ENCODE measurements at places on chromosomes 3 and 15.

- no peak for DNase-seq
Observed at GRCh38 chr3:30988769-30989168, 94.3 kb upstream of the GADL1 start.

DNA sequence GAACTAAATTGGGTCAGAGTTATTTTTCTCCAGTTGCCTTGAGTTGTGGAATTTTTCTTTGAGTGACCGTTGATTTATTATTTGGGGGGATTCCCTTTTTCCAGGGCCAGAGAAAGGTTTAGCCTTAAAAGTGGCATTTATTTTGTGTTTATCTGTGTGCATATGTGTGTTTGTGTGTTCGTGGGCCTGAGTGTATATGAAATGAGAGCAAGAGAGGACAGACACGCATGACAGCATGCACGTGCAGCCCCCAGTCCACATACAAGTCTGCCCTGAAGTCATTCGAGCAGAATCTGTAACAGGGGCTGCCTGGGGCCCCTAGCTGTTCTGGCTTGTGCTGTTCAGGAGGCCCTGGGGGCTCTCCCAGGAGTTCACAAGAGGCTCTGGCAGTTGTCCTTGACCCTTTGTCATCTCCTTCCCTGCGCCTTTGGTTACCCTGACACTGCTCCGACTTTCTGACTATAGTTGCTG is 18.3 kb upstream of the TRAK1 start:
- no peak for DNase-seq

DNA sequence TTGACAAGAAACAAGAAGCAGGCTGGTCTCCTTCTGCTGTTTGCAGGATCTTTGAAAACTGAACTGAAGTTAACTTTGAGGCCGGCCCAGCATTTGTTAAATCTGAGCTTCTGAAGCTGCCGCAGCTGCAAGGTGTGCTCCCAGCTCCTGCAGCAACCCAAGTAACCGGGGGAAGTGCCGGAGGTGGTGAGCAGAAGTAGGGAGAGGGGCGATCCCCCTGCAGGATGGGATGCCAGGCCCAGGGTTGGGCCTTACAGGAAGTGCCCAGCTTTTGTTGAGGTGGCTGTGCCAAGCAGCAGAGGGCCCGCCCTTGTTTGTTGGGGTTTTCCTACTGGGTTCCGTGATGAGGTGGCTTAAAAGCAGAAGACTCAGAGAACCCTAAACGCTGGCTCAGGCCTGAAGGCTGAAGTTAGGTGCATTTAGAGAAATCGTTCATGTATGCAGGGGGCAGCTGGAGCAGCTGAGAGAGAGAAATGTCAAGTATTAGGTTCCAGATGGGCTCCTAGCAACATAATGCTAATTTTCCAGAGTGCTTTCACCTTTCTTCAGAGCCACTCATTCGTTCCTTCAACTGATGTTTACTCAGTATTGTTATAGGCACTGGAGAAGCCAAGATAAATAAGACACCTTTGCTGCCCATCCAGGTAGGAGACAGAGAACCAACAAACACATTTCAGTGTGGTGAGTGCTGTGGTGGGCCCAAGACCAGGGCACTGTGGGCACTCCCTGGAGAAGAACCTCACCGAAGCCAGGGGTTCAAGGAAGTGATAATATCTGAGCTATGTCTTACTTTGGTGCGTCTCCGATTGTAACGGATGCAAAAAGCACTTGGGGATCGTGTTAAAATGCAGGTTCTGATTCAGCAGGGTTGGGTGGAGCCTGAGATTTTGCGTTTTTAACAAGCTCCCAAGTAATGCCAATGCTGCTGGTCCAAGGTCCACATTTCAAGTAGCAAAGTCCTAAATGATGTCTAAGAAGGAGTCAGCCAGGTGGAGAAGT is 42.2 kb upstream of the PLCL2 start:
- DNase-seq: peak; percentile 18

DNA sequence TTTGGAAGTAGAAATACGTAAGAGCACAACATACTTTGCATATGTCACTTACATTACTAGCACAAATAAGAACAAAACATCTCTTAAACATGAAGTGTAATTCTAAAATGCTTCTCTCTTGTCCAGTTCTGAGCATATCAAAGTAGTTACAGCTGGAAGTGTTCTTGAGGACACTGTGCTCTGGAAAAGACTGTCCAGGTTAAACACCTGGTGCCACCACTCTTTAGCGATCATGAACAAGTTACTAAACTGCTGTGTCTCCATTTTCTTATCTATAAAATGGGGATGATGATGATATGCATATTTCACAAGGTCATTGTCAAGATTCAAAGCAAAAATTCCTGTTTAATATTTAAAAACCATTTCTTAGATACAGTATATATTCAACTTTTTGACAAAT is 790 bp downstream of the STRIT1 start:
- DNase-seq: no peak

DNA sequence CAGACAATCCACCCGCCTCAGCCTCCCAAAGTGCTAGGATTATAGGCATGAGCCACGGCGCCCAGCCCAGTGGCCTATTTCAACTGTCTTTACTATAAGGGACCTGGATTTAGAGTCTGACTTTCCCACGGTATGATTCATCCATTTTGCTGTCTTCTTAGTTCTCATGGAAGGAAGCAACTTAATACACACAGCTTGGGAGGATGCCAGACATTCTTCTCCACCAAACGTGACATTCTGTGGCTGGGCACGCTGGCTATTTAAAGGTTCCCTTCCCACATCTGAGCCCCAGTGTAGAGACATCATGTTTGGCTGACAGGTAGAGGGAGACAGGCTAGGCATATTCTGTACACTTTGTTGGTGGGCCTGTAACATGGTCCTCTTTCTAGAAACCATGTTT is 26.2 kb downstream of the FAM43A start:
- no peak for DNase-seq

- DNase-seq: no peak
Observed at GRCh38 chr3:48588230-48588629, 6.9 kb downstream of the COL7A1 start.
